ENCODE measurements at places on chromosomes 6 and 20.

DNA sequence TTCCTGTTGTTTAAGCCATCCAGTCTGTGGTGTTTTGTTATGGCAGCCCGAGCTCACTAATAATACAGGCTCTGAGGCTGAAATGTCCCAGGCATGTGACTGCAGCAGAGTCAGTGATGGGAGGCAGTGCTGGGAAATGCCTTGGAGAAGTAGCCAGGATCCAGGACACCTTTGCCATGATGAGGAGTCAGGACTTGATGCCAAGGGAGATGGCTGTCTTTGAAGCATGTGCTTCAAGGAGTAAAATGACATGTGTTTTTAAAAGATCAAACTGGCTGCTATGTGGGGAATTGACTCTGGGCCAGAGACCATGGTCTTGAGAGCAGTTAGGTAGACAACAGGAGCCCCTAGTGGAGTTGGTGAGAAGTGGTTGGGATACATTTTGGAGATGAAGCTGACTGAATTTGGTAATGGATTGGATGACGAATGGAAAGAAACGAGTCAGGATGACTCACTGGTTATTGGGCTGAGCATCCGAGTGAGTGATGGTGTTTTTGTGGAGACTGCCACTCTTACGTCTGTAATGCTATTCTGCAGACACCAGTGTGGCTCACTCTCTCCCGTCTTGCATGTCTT is 322.2 kb downstream of the PLCB1 start:
- peak; percentile 79 for DNase-seq

DNA sequence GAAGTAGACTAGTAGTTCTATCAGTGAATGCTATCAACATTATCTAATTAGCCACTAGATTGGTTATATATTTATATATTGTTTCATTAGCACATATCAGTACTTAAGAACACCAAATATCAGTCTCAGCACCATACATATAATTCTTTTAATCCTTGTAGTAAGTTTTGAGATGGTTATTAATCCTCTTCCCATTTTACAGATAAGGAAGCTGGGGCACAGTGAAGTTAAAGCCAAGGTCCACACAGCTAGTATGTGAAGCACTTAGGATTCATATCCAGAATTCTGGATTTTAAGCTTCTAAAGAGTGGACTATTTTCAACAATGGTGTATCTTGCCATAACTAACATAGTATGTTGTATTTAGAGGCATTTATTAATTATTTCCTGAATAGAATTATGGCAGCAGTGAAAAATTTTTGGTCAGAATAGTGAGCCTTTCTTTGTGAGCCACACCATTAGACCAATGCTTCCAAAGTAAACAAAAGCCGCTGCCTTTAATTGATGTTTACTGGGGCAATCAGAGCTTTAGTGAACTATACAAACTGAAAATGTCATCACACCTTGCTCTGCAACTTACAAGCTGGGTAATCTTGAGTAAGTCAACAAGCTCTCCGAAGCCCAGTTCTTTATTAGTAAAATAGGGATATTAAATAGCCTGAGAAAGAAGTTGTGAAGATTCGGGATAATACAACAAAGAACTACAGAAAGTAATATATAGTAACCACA is 41.9 kb upstream of the HBS1L start:
- DNase-seq: no peak

- no peak for DNase-seq
These were observed 7.5 kb upstream of the GLP1R start for GRCh38 chr6:39041072-39041471.

- no peak for DNase-seq
These were observed 76.9 kb downstream of the PRL start for GRCh38 chr6:22219925-22220324.

DNA sequence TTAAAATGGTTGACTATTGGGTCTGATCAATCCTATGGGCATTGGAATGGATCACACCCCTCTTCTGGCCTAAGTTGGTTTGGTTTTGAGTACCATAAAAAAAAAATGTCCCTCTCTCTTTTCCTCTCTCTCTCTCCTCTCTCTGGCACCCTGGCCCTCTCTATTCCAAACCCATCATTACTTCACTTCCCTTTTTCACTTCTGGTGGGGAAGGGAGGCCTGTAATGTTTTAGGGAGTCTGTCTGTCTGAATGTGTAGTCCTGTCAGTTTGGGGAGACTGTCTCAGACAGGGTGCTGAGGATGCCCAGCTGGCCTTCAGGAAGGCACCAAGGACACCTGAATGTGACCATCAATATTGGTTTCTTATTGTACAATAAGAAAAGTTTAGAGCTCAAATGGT is 165.8 kb downstream of the CD24 start:
- peak; percentile 9 for DNase-seq

- peak; percentile 100 for DNase-seq
These were observed 70.8 kb upstream of the RIPOR2 start for GRCh38 chr6:25006565-25007001.

GRCh38 chr6:17011985-17012384 is 89.9 kb upstream of the STMND1 start:
- no peak for DNase-seq

GRCh38 chr20:4697831-4698221 is 23.9 kb upstream of the PRND start:
- no peak for DNase-seq

DNA sequence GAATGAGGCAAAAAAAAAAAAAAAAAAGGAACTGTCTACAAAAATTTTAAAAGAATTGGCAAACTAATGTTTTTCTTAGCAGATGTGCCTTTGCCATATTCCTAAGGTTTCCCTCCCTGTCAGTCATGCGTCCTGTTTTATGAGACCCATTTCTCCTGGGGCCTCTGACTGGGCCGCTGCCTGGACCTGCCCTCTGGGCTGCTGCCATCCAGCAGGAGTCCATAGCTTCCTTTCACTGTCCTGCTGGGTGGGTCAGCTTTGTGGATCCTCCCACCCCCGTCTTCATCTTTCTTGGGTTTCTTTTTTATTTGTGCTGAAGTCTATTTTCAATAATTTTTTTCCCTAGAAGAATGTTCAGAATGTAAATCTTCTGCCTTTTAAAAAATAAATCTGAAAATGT is 110.8 kb upstream of the SCP2D1 start:
- no peak for DNase-seq

- no peak for DNase-seq
These were observed 22.3 kb upstream of the RSPO3 start for GRCh38 chr6:127096167-127096566.

Data from AML-193 (cell line).